ENCODE measurements at places on chromosomes 1 and 21. TPM values are rescaled to one million over a fixed set of nuclear protein-coding genes. Genes with fewer than 3 reads are reported as not detected.

DNA sequence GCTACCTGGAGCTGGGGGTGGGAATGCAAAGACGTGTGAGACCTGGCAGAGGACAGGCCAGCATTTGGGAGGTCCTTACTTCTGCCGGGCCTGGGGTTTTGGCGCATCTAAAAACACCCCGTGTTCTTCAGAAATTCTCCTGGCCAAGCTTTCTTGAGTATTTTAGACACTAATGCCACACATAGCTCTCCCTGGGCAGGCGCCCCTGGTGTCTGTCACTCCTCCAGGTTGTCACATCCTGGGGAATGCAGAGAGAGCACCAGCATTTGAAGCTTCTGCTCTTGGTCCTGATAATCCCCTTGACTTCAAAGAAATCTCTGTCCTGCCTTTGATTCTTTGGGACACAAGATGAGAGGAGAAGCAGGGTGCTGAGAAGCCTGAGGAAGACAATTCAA is 6.0 kb downstream of the CAPN9 start:
- DNase-seq = no peak

MAP3K21 gene
- polyA plus RNA-seq = 11.0 TPM

GRCh38 chr1:162656266-162656665 is 24.0 kb downstream of the DDR2 start:
- DNase-seq = no peak

GRCh38 chr1:145751491-145752037 is 32.3 kb downstream of the CD160 start:
- no peak for DNase-seq

ZNF593OS gene
- 1.2 TPM for polyA plus RNA-seq

DNA sequence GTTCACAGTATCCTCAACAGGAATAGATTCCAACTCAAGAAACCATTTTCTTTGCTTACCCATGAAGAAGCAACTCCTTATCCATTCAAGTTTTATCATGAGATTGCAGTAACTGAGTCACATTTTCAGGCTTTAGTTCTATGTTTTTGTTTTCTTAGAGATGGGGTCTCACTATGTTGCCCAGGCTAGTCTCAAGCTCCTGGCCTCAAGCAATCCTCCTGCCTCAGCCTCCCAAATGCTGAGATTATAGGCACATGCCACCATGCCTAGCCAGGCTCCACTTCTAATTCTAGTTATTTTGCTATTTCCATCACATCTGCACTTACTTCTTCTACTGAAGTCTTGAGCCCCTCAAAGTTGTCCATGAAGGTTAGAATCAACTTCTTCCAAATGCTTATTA is 143.3 kb upstream of the HP1BP3 start:
- no peak for DNase-seq

RGS1 gene
- polyA plus RNA-seq = 75.0 TPM

DNA sequence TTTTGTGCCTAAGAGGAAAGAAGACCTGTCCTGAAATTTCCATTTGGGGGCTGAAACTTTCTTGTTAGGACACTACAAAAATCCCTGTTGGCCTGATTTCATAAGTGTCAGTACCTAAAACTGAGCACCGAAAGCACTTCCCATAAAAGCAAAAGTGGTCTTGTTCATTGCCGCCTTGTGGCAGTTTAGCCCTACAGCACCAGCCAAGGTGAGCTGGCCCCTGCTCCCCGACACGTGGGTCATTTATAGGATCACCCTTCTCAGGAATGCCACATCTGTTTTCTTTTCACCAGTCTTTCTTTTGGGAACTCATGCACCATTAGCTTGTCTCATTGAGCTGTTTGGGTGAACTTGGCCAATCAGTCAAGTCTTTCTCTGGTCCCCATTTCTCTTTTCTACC is 155.8 kb upstream of the KAZN start:
- no peak for DNase-seq

DNA sequence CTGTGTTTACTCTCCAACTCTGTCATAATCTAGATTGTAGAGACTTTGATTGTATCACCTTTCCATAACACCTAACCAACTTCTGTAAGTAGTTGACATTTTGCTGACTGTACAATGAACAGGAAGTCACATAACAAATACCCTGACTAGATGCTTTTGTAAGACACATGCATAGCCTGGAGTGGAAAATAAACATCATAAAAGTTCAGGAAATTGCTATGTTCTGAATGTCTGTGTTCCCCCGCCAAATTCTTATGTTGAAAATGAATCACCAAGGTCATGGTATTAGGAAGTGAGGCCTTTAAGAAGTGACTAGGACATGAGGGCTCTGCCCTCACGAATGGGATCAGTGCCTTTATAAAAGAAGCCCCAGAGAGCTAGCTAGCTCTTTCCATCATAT is 40.4 kb upstream of the ZSWIM5 start:
- DNase-seq = no peak
